ENCODE measurements at places on chromosomes 12 and 14. TPM values are rescaled to one million over a fixed set of nuclear protein-coding genes. Genes with fewer than 3 reads are reported as not detected.

MYO1H gene
- not detected for total RNA-seq

C12orf54 gene
- total RNA-seq: not detected

CPNE6 gene
- not detected for total RNA-seq

DNA sequence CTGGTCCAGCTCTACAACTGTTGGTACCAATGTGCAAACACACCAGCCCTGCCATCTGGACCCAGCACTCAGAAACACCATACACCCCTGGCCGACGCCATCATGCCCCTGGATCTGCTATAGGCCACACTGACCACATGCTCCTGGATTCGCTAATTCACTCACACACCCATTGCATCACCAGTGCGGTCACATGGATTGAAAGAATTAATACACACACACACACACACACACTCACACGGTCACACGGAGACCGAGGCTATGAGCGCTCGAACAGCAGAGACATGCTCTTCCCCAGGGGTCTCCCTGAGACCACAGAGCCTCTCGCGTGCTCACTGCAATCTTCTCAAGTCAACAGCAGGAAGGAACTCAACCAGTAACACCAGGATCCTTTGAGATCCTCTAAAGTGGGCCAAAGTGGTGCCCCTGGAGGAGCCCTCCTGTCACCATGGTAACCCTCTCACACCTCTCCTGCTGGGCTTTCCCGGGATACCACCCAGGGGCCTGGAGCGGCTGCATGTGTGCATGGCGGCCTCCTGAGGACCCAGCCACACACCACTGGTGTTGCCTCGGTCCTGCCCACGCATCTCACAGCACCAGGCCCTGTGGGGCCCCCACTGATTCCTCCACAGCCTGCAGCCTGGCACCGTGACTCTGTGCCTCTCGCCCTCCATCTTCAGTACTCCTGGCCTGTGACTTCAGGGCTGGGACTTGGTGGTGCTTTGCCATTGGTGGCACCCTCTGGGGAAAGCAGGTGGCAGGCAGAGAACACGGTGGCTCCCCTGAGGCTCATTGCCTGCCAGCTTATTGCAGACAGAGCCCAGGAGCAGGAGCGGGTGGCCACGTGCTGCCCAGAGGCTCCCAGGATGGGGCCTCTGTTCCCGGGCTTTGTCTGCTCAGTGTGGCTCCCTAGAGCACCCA is 15.1 kb downstream of the LRTM2 start:
- H3K27ac ChIP-seq: no peak overlapping the region
- no peak for DNase-seq
- no peak overlapping the region for H3K4me3 ChIP-seq
- no peaks in the 10 kb centered on the region for H3K27me3 ChIP-seq

- no peaks in the 10 kb centered on the region for H3K36me3 ChIP-seq
- no peak for DNase-seq
- H3K27ac ChIP-seq: peak overlapping the region; percentile 80
- H3K4me3 ChIP-seq: no peak overlapping the region
- no peaks in the 10 kb centered on the region for H3K27me3 ChIP-seq
- no peaks in the 10 kb centered on the region for H3K4me1 ChIP-seq
Measured at GRCh38 chr12:68539615-68539952, 71.1 kb upstream of the RAP1B start.

GRCh38 chr14:98955741-98956070 is 316.3 kb downstream of the BCL11B start:
- no peaks in the 10 kb centered on the region for H3K4me1 ChIP-seq
- no peak overlapping the region for H3K4me3 ChIP-seq
- H3K36me3 ChIP-seq: no peaks in the 10 kb centered on the region
- no peak for DNase-seq

- H3K27me3 ChIP-seq: no peaks in the 10 kb centered on the region
- no peak overlapping the region for H3K27ac ChIP-seq
- no peak for DNase-seq
- H3K4me1 ChIP-seq: no peaks in the 10 kb centered on the region
- no peaks in the 10 kb centered on the region for H3K36me3 ChIP-seq
Measured at GRCh38 chr12:130669205-130669557, 46.9 kb downstream of the RIMBP2 start.

DNA sequence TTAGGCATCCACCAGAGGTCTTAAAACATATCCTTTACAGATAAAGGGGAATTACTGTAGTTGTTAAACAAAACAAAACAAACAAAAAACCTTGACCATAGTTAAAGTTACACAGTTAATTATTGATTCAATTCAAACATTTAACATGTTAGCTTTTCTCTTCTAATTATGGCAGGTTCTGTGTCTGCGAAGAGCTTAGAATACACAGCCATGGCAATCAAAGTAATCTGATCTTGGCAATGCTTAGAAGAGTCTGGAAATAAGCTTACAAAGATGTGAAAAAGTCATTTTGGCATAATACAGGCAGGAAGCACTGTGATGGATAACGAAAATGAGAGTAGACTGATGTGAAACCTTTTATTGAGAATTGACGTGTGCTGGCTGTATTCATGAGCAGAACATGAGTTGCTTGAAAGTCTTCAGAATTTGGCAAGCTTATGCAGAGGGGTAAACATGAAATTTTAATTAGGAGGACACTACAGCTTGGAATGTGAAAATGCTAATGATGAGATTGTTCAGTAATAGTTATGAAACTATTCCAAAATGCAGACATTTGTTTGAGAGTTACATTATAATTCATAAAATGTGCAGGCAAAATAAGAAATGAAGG is 629.6 kb downstream of the FSCB start:
- H3K27me3 ChIP-seq: peaks cover 4% of the 10 kb centered on the region
- no peak for DNase-seq
- H3K4me1 ChIP-seq: no peaks in the 10 kb centered on the region

DNA sequence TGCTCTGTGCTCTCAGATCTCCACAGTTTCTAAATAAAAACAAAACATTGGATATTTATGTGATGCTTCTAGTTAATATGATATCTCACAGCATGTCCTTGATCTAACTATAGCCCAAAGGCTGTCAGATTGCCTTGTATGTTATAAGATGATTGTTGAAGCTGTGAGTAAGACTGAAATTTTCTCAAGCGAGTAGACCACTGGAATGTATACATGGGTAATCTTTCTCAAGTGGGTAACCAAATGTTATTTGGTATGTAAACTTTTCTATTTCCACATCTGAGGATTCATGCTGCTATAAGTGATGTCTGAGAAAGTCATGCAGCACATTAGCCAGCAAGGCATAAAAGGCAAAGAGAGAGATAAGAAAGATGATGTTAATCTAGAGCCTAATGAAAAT is 886.7 kb downstream of the NRXN3 start:
- no peak for DNase-seq
- H3K27me3 ChIP-seq: no peaks in the 10 kb centered on the region
- no peak overlapping the region for H3K27ac ChIP-seq
- no peaks in the 10 kb centered on the region for H3K36me3 ChIP-seq
- H3K4me3 ChIP-seq: no peak overlapping the region

DNA sequence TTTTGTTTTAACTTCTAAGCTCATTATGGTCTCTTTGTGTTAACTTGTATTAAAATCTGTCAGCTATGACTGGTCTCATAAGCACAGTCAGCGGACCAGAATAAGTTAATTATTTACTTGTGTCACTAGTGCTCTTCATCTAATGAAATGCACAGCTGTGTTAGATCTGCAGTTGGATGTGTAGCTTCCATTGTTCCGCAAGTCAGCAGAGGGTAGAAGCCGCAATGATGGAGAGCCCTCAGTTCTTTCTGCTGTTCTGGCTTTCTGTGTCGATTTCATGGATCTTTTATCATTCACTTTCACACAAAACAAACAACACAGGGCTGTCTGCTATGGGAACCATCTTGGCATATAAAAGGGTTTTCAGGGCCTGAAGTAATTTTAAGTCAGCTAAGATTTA is 89.3 kb upstream of the RFX4 start:
- H3K4me3 ChIP-seq: no peak overlapping the region
- H3K27me3 ChIP-seq: no peaks in the 10 kb centered on the region
- no peaks in the 10 kb centered on the region for H3K36me3 ChIP-seq
- no peak overlapping the region for H3K27ac ChIP-seq
- no peaks in the 10 kb centered on the region for H3K4me1 ChIP-seq

DNA sequence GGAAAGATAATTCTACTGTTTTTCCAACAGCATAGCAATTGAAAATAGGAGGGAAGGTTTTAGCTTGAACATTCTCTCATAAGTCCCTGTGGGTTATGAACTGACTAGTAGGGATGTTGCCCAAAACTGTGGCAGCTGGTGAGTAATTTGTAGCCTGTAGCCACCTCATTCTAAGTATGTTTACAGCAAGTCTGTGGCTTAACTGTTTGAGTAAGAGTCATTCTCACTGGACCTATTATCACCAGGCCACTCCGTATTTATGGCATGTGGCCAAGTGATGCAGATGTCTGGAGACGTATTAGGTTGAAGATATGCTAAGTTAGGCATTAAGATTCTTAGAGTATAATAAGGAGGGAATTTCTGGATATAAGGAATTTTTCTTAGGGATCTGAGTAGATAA is 458.3 kb downstream of the ETNK1 start:
- H3K27ac ChIP-seq: no peak overlapping the region
- no peak overlapping the region for H3K4me3 ChIP-seq
- H3K36me3 ChIP-seq: no peaks in the 10 kb centered on the region
- no peak for DNase-seq
- no peaks in the 10 kb centered on the region for H3K4me1 ChIP-seq

DNA sequence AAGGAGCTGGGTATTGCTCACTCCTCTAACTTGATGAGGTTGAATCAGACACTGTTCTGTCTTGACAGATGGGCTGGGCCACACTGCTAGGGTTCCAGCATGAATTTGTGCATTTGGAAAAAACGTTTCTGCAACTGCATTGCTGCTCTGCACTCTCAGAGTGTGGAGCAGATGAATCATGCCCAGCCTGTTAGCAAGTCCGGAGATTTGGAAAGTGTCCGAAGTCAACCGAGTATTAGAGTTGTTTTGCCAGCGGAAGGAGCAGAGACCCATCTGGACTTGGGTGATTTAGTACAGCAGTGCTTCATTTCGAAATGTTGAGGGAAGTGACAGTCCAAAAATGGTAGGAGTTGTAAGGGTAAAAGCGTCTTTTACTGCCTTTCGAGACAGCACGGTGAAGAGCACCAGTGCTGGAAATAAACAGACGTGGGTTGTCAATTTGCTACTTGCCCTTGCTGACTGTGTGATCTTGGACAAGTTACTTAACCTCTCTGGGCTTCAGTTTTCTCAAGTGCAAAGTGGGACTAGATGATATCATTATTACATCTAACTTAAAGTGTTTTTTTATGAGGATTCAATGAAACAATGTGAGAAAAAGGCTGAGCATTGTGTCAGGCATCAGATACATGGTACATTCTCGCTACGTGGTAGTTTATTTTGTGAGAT is 139.5 kb downstream of the CHST11 start:
- peak overlapping the region; percentile 74 for H3K27ac ChIP-seq
- no peaks in the 10 kb centered on the region for H3K36me3 ChIP-seq
- DNase-seq: peak; percentile 68
- H3K4me1 ChIP-seq: peaks cover 18% of the 10 kb centered on the region
- no peak overlapping the region for H3K4me3 ChIP-seq

- H3K27me3 ChIP-seq: no peaks in the 10 kb centered on the region
- H3K36me3 ChIP-seq: no peaks in the 10 kb centered on the region
- H3K4me3 ChIP-seq: no peak overlapping the region
- H3K4me1 ChIP-seq: peaks cover 9% of the 10 kb centered on the region
Measured at GRCh38 chr14:77106666-77107065, 8.6 kb downstream of the CIPC start.

GRCh38 chr12:16884056-16884455 is 278.1 kb upstream of the LMO3 start:
- H3K4me3 ChIP-seq: no peak overlapping the region
- no peaks in the 10 kb centered on the region for H3K27me3 ChIP-seq
- H3K4me1 ChIP-seq: no peaks in the 10 kb centered on the region
- no peaks in the 10 kb centered on the region for H3K36me3 ChIP-seq
- no peak overlapping the region for H3K27ac ChIP-seq

GRCh38 chr14:33617154-33617553 is 333.7 kb downstream of the EGLN3 start:
- no peak for DNase-seq
- no peak overlapping the region for H3K4me3 ChIP-seq
- H3K4me1 ChIP-seq: no peaks in the 10 kb centered on the region
- no peaks in the 10 kb centered on the region for H3K36me3 ChIP-seq
- no peaks in the 10 kb centered on the region for H3K27me3 ChIP-seq
- no peak overlapping the region for H3K27ac ChIP-seq

- peak overlapping the region; percentile 86 for H3K27ac ChIP-seq
- no peak overlapping the region for H3K4me3 ChIP-seq
- no peaks in the 10 kb centered on the region for H3K36me3 ChIP-seq
- no peak for DNase-seq
- H3K27me3 ChIP-seq: no peaks in the 10 kb centered on the region
Measured at GRCh38 chr14:68174446-68174845, 354.9 kb downstream of the RAD51B start.

DNA sequence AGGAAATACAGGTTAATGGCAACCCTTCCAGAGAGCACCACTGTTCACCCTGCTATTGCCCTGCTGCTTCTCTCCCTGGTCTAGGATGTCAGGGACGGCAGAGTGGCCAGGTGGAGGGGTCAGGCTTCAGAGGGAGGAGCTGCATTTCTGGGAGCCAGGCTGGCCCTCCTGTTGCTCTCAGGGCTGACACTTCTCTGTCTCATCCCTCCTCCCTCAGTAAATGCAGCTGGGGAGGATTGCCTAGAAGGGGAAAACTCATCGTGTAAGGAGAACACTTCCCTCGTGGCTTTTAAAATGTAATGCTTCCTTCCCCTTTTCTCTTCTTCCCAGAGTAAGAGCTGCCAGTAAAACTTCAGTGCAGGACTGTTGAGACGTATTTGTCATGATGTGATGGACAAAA is 20.8 kb downstream of the SUSD6 start:
- H3K36me3 ChIP-seq: no peaks in the 10 kb centered on the region
- H3K27ac ChIP-seq: no peak overlapping the region
- H3K27me3 ChIP-seq: no peaks in the 10 kb centered on the region
- no peak for DNase-seq

DNA sequence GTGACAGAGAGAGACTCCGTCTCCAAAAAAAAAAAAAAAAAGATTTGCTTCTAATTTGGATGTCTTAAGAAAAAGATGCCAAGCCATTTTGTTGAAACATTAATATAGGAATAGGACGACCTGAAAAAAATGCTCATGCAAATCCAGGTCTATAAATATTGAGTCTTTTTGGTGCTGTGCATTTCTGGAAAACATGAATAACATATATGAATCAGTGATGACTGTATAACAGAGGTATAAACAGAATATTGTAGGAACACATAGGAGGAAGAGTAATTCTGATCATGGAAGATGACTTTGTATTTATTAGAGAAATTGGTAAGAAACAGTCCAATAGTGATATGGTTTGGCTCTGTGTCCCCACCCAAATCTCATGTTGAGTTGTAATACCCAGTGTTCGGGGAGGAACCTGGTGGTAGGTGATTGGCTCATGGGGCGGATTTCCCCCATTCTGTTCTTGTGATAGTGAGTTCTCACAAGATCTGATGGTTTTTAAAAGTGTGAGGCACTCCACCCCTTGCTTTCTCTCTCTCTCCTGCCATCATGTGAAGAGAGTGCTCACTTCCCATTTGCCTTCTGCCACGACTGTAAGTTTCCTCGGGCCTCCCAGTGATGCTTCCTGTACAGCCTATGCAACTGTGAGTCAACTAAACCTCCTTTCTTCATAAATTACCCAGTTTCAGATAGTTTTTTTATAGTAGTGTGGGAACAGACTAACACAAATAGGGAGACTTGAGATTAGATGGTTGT is 3.0 kb upstream of the SRSF5 start:
- H3K36me3 ChIP-seq: no peaks in the 10 kb centered on the region
- no peaks in the 10 kb centered on the region for H3K4me1 ChIP-seq
- H3K27me3 ChIP-seq: no peaks in the 10 kb centered on the region

- no peaks in the 10 kb centered on the region for H3K4me1 ChIP-seq
- H3K36me3 ChIP-seq: no peaks in the 10 kb centered on the region
- H3K27me3 ChIP-seq: no peaks in the 10 kb centered on the region
- DNase-seq: no peak
Measured at GRCh38 chr12:72338437-72338836, 66.3 kb downstream of the TRHDE start.

- H3K36me3 ChIP-seq: no peaks in the 10 kb centered on the region
- no peaks in the 10 kb centered on the region for H3K4me1 ChIP-seq
- no peak for DNase-seq
Measured at GRCh38 chr12:60451457-60451856, 855.6 kb downstream of the SLC16A7 start.
